ENCODE measurements at places on chromosomes 2 and 18.

DNA sequence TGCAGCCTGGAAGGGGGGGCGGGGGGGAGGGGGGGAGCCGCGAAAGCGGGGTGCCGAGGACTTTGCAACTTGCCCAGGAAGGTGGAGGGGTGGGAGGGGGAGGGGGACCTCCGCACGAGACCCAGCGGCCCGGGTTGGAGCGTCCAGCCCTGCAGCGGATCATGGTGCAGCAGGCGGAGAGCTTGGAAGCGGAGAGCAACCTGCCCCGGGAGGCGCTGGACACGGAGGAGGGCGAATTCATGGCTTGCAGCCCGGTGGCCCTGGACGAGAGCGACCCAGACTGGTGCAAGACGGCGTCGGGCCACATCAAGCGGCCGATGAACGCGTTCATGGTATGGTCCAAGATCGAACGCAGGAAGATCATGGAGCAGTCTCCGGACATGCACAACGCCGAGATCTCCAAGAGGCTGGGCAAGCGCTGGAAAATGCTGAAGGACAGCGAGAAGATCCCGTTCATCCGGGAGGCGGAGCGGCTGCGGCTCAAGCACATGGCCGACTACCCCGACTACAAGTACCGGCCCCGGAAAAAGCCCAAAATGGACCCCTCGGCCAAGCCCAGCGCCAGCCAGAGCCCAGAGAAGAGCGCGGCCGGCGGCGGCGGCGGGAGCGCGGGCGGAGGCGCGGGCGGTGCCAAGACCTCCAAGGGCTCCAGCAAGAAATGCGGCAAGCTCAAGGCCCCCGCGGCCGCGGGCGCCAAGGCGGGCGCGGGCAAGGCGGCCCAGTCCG is 540 bp downstream of the SOX11 start:
- DNase-seq = peak; percentile 76

DNA sequence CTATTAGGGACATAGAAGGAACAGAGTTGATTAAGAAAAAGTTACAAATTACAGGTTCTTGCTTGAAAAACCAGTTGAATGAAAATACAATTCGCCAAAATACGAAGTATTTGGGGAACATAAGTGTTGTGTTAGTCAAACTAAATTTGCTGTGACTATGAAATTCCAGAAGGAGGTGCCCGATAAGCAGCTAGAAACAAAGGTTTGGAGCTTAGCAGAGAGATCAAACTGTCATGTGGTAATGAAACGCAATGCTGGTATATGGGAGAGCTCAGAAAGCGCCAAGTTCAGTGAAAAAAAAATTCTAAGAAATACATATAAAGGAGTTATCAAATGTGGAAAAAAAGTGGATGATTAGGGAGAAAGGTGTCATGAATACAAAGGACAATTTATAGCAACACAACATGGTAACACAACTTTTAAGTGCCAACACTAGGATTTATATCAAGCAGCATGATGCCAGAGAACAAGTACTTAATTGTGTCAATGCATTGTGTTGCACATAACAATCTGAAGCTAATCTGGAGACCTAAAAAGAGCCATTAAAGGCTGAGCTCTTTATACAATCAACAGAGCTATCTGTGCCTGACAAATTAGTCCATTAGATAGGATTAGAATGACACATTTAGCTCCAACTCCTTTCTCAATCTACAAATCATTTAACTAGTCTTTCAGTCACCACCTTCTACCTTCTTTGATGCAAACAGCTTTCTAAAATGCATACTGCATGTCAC is 31.2 kb downstream of the SMAD2 start:
- no peak for DNase-seq

DNA sequence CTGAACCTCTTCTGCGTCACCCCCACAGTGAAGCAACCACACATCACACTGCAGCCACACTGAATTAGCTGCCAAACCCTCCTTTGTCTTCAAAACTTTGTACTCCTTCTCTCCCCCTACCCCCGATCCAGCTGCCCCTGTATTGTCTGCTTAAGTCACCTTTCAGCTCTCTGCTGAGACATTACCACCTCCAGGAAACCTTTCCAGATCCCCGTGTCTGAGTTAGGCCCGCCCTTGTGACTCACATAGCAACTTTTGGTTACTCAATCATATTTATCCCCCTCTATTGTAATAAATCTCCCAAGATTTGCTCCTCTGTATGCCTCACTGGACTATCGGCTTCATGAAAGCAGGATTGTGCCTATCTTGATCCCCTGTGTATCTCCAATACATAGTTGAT is 82.8 kb upstream of the CDCA7 start:
- no peak for DNase-seq

GRCh38 chr2:112867701-112868631 is 31.4 kb upstream of the IL1B start:
- DNase-seq = no peak

DNA sequence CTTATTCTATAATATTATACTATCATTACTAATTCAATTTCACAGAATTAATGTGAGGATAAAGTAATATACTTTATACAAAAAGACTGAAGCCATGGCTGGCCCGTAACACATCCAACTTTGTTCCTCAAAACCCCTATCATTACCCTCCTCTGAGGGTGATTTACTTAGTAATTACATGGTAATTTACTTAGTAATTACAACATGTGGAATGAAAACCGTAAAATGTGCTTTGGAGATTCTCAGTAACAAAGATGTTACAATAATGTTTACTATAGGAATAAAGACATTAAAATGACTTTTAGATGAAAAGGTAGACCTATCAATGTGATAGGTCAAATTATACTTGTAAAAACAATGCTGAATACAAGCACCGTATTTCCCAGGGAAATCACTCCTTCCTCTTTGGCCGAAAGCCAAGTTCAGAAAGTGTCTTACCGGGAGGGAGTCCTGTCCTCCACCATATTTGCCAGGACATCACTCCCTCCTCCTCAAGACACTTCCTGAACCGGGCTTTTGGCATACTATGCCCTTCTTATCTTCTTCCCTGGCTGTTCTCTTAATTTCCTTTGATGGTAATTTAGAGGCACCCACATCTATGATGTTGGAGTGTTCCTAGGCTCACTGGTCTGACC is 1047.8 kb downstream of the SOCS6 start:
- DNase-seq = no peak

DNA sequence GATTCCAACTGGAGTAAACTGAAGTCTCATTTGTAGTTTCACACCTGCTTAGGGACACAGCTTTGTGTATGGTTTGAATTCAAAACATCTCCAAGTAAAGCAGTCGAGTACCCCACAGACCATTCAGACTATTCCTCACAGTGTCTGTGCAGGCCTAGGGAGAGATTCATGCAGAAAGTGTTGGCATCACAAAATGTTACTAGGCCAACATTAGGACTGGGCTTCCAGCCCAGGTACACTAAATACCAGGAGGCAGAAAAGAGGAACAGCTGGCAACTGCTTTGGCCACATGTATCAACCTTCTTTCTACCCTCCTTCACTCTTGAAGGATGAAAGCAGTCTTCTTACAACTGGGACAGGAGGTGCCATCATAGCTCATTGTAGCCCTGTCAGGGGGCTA is 270.4 kb upstream of the TMEFF2 start:
- no peak for DNase-seq

DNA sequence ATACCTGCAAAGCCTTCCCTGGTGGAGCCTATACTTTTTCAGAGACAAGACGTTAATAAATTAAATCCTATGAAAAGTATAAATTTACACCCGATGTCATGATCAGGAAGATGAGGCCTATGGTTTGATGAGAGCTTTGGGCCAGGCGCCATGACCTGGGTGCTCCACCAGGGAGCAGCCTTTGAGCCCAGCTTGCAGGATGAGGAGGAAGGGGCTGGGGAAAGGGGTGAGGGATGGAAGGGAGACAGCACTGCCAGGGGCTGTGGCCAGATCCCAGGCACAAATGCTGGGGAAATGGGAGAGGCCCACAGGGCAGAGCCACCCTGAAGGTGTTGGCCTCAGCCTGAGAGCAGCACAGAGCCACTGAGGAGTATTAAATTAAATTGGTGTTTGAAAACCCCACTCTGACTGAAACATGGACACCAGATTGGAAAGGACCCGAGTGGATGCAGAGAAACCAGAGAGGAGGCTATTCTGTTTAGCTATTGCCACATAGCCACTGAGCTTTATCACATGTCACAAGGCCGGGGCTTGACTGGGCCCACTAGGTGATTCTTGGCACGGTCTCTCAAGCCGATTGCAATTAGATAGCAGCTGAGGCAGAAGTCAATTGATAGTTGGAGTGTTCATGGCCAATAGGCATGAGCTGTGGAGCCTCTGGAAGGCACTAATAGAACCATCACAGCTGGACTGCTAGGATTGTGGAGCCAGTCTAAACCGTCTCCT is 9.6 kb upstream of the FAHD2A start:
- no peak for DNase-seq

Data from posterior cingulate gyrus (tissue), 11 donors.